H9 (cell line): ENCODE measurements at places on chromosomes 7 and 10. TPM values are rescaled to one million over a fixed set of nuclear protein-coding genes. Genes with fewer than 3 reads are reported as not detected.

DNA sequence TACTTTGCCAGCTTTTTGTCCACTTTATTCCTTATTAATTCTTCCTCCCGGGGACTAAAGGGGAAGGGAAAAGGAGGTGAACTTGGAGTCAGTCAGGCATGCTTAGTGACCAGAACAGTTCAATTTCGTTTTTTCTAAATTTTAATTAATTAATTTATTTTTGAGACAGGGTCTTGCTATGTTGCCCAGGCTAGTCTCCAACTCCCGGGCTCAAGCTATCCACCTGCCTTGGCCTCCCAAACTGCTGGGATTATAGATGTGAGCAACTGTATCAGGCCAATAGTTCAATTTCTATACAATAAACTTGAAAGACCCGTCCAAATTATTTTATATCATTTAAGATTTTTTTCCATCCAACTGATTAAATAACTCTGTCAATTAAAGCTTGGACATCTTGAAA, 1.3 kb upstream of the SLF2 start:
- DNase-seq = no peak

- DNase-seq = no peak
These were observed 378.6 kb downstream of the REEP3 start for GRCh38 chr10:63899673-63900300.

- no peak for DNase-seq
These were observed 408.9 kb upstream of the SEMA3D start for GRCh38 chr7:85595750-85596178.

Gene RPEL1
- total RNA-seq = 0.13 TPM in 1 of 2 replicates, not detected in the other

Gene DNAJC12
- total RNA-seq = 0.85 and 0.90 TPM in 2 replicates

GRCh38 chr7:114806590-114807162, 115.2 kb upstream of the MDFIC start:
- DNase-seq = no peak

GRCh38 chr7:65988084-65988483, 6.1 kb upstream of the GUSB start:
- no peak for DNase-seq

Gene CRPPA
- 1.6 and 1.9 TPM in 2 replicates for total RNA-seq

DNA sequence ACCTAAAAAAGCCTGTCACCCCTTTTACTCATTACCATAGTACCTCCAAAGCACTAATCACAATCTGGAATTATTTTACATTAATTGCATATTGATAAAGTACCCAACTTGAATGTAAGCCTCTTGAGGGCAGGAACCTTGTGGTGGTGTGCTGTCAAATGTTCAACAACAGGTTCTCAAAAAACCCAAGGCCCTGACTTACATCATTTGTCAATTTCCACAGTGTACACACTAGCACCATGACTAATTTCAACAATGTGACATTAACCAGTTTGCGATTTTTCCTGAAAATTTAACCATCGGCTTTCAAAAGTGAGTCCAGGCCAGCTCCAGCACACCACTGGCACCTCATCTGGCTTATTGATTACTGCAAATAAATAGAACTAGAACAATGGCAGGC, 87.5 kb downstream of the SVOPL start:
- no peak for DNase-seq
